ENCODE measurements at places on chromosomes 1 and 21.

- peak; percentile 14 for DNase-seq
Observed at GRCh38 chr1:85282424-85282823, 6.0 kb upstream of the BCL10 start.

GRCh38 chr21:14064296-14064645, 146.5 kb downstream of the LIPI start:
- DNase-seq: no peak

GRCh38 chr1:67855961-67856360, 22.7 kb upstream of the GNG12 start:
- DNase-seq: no peak

DNA sequence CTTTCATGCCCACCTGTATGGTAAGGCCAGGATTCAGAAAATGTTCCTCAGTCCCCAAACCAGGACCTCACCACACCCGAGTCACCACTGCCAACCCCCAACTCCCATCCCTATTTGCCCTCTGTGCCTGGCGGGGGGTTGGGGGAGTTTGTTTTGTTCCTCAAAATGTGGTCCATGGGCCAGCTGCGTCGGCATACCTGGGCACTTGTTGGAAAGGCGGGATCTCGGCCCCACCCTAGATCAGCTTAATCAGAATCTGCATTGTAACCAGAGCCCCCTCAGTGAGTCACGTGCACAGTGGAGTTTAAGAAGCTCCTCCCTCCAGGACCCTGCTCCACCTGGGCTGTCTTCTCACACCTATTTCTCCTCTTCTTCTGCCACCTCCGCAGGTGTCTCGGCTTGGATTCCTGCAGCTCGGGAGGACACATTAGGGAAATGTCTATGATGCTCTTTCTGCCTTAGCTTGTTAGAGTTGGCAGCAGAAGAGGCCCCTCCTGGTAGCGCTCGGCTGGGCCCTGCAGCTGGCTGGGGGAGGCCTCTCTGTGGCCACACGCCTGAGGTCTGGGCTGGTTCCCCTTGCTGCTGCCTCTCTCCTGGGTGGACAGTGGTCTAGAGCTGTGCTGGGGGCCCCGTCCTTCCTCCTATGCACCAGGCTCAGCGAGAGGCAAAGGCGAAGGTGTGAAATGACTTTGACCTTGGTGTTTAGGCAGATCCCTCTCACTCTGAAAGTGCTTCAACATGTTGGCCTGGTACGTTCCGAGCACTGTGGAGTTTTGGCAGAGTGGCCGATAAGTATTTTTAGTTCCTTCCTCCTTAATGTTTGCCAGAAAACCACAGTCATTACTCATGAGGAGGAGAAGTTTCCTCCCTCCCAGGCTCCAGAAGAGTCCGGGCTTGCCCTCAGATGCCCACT, 41.8 kb upstream of the CAMTA1 start:
- DNase-seq: peak; percentile 94

DNA sequence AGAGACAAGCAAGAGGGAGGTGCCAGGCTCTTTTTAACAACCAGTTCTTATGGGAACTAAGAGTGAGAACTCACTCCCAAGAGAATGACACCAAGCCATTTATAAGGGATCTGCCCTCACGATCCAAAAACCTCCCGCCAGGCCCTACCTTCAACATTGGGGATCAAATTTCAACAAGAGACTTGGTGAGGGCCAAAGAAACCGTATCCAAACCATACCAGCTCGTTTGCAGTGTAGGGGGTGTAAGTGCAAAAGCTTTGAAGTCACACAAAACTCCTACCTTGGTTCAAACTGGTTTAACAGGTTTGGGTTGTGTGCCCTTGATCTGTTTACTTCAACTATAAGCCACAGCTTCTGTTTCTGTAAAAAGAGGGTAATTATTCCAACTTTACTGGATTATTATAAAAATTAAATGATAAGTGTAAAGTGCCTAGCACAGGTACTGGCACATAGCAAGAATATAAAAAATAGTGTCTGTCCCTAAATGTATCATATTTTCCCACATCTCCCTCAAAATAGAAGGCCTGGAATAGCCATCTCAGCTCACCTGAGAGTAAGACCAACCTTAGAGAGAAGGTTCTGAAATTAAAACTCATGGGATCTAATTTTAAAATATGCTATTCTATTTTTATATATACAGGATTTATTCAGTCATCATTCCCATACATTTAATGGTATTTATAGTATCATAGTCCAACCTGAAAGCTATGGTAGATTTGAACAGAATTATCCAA, 7.0 kb upstream of the USP25 start:
- DNase-seq: no peak

DNA sequence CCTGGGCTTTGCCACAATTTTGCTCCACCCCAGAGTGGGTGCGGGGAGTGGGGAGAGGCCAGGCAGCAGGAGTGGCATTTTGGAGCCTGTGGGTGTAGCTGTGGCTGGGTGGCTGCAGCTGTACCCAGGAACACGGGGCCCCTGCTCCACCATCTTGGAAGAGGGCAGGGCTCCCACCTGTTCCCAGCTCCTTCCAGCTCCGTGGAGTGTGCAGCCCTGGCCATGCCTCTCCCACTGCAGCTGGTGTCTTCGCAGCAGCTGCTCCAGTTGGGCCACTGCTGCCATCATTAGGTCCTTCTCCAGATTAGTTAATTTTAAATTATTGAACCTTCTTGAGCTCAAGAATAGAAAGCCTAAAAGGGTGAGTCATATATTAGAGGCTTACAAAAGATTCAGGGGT, 17.6 kb downstream of the FAM20B start:
- DNase-seq: no peak

DNA sequence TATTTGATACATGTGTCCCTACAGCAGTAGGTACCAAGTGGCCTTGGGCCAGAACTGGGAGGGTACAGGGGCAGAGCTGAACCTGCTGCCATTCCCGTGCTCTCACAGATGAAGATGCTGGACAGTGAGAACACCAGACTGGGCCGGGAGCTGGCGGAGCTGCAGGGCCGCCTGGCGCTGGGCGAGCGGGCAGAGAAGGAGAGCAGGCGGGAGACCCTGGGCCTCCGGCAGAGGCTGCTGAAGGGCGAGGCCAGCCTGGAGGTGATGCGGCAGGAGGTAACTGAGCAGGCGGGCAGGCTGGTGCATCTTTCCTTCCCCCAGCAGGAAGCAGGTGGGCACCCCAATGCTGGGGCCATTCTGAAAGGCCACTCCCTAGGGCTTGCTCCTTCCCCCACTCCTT, 21.9 kb downstream of the MFAP2 start:
- no peak for DNase-seq

GRCh38 chr1:93592551-93592949, 89.1 kb downstream of the BCAR3 start:
- peak; percentile 29 for DNase-seq

GRCh38 chr1:85142753-85143152, 58.1 kb downstream of the SYDE2 start:
- no peak for DNase-seq

- no peak for DNase-seq
Observed at GRCh38 chr1:62389531-62389930, 47.3 kb upstream of the USP1 start.

DNA sequence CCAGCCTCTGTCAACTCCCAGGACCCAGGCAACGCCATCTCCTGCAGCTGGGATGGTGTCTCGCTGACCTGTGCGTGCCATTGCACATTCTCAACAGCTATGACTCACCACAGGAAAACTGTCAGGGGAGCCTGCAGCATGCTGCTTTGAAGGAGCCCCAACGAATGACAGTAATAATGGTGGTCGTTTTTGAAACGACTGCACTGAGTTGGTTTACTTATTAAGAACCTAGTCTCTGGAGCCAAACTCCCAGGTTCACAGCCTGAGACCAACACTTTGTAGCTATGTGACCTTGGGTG, 21.6 kb downstream of the TCEA3 start:
- DNase-seq: peak; percentile 39

DNA sequence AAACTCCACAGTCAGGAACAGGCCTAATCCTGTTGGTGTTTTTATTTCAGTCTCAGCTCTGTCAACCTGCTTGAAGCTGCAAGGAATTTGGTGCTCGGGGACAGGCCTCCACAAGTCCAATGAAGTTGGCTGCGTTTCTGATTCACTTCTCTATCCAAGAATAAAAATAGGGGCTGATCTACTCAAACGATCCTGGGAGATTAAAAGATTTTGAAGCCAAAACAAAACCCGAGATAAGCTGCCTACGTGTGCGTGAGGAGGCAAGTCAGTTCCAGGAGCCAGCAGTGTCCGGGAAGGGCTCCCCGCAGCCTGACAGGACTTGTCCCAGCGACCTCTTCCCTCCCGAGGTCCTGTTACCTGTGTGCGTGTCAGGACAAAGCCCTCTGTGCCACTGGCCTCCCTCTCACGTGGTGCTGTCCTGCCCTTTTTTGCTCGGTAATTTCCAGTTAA, 98.0 kb downstream of the ETS2 start:
- no peak for DNase-seq

Data from KBM-7 (cell line).